CD4-positive, alpha-beta T cell treated with Interleukin-6 at 100 ng/mL for 8 hours (primary cell): ENCODE measurements at places on chromosomes 1 and 21.
A peak's percentile ranks its signal among the peaks of the same experiment; 100 is the strongest.

DNA sequence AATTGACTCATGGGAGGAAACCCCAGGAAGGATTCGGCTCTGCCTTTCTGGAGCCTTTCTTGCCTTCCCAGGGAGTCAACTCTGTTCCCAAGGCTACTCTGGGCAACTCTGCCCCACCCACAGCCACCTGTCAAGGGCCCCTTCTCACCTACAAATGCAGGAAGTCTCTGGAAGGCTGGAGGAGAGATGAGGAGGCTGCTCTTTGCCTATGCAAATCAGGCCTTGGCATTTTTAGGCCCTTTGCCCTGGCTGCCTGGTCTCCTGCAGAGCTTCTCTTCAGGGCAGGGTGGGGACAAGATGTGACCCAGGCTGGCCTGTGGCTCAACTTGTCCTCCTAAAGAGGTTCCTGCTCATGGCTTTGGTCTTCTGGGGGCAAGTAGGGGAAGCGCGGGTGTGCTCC is 5.4 kb downstream of the SLC6A9 start:
- no peak for DNase-seq

DNA sequence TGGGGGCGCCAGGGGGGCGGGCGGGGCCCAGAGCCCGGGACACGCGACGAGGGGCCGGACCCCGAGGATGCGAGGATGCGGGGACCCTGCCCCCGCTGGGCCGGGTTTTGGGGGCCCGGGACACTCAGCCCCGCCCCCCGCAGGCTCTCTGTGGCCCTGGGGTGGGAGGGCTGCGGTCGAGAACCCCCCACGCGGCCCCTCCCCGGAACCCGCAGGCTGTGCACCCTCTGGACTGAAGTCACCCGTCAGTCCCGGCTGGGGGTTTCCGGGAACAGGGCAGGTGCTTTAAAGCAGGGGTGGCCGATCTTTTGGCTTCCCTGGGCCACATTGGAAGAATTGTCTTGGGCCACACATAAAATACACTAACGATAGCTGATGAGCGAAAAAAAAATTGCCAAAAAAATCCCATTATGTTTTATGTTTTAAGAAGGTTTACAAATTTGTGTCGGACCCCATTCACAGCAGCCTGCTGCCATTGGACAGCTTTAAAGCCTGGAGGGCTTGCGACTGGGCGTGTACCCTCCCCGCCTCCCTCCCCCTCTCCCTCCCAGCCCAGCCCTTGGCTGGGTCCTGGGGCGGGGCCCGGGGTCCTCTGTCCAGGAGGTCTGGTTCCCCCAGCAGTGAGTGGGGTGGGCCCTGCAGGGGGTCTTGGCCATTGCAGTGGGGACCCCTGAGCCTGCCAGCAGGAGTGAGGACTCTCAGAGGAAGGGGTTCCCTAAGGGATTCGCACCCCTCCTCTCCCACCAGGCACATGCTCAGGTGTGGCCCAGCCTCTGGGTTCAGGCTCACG is 21.6 kb upstream of the C1orf159 start:
- peak; percentile 75 for DNase-seq

DNA sequence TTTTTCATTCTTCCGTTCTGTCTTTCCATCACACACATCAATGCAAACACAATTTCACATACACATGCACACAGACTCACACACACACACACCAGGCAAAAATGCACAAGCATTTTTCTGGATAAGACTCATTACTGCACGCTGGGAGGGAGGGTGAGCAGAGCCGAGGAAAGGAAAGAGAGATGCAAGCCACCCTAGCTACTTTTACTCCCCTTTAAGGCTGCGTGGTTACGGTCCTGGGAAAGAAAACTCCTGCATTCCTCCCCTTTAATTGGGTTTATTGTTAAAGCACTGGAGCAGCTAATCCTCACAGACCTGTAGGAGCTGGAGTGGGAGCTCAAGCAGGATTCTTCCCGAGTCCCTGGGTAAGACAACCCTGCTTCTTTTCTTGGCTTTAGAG is at the start of gene CAMK1G:
Gene CAMK1G, plus strand, starts transcription at position 307 of the 400 bp plus-strand sequence. CDS start 11,270 bp downstream, outside the sequence.
- DNase-seq = no peak

DNA sequence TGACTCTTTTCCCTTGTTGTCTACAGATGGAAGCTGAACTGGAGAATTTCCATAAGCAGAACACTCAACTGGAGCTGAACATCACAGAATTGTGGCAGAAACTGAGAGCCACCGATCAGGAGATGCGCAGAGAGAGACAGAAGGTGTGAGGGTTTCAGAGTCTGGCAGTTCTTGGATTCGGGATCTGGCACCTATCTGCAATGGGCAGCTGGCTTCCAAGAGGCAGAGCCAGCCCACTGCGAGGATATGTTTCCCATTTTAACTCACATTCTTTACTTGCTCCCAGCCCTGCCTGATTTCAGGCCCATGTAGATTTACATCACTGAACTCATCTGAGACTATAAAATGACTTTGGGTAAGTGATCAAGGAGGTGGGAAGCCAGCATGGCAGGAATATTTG is 37.3 kb upstream of the TMEM125 start:
- no peak for DNase-seq

- peak; percentile 66 for DNase-seq
These were observed 1.0 kb upstream of the S100B start for GRCh38 chr21:46605767-46606426.

DNA sequence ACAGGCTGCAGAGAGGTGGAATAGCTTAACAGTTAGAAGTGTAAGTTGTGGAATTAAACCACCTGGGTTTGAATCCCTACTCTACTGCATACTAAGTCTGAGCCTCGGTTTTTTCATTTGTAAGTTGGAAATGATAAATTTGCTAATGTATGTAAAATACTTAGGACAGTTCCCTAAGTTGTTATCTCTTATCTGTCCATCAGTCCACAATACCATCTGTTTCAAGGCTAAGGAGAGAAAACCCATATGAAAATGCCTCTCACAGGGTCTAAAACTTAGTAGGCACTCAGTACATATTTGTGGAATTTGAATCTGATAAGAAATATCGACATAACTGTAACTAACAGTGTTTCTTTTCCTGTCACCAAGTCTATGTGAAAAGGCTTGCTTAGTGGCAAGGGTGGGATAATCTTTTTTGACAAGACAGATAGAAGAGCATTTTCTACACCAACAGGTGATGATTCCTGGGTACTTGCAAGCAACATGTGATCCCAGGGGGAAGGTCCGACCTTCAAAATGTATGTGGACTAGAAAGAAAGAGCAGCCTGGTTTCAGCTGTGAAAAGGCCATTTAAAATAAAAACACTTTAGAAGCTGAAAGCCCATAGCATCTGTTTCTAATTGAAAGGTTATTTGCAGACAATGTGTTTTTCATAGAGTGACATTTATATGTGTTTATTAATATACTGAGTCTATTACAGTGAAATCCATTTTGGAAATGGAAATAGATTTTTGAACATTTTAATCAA is 202.9 kb downstream of the HHAT start:
- no peak for DNase-seq

DNA sequence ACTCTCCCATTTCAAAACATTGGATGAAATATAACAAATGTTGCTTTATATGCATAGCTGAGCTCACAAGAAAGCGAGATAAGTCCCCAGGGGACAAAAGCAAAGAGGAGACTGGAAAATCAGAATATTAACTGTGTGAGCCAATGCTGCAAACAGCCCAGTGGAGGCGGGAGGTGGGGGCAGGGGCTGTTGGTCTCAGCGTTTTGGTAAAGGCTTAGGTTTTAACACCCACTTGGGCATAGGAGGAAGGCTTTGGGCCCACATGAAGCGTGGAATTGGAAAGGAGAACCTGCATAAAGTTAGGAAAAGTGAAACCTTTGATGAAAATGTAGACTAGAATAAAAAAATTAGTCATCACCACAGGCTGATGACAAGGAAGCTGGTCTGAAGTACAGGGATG is 30.2 kb upstream of the SMIM12 start:
- no peak for DNase-seq
